ENCODE measurements at places on chromosomes 5 and 9.

- DNase-seq: no peak
Observed at GRCh38 chr9:92395617-92396016, 8.8 kb downstream of the OGN start.

DNA sequence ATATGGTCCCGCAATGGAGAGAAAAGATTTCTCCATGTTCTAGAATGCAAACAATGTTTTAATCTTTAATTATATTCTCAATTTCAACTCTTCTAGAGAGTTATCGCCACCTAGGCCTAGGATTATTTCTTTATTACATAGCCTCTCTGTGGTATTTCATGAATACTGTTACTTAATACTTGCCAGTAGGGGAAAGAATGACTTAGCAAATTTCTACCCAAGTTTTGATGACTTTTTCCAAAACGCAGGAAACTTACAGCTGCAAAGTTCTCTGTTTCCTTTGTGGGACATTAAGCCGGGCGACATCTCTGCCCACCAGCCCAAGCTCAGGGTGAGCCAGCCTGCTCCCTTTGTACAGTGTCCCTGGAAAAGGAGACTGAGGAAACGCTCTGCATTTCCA lies 73.8 kb downstream of the MED27 start:
- no peak for DNase-seq

DNA sequence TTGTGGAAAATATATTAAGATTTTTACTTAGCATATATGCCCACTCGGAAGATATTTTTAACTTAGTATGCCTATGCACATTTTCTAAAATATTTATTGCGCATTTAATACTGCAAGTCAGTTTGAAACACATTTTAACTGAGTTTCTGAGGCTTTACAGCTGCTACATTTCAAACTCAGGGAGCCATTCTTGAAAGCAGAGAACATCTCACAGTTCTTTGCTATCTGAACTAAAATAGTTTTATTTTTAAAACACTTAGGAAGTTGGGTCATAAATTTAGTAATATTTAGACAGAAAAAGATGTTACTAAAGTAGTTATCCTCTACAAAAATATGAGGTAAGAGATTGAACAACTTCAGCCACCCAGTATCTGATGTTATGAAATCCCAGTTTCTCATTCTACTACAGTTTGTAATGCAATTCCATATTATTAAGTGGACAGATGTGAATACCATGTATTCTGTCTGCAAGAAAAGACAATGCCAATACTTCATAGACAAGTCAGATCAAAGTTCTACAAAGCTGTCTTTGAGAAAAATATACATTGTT lies 409.9 kb upstream of the EDIL3 start:
- no peak for DNase-seq

GRCh38 chr5:106587-106986 lies 14.6 kb downstream of the PLEKHG4B start:
- DNase-seq: no peak

GRCh38 chr5:149127394-149127955 lies 13.8 kb upstream of the ABLIM3 start:
- no peak for DNase-seq

DNA sequence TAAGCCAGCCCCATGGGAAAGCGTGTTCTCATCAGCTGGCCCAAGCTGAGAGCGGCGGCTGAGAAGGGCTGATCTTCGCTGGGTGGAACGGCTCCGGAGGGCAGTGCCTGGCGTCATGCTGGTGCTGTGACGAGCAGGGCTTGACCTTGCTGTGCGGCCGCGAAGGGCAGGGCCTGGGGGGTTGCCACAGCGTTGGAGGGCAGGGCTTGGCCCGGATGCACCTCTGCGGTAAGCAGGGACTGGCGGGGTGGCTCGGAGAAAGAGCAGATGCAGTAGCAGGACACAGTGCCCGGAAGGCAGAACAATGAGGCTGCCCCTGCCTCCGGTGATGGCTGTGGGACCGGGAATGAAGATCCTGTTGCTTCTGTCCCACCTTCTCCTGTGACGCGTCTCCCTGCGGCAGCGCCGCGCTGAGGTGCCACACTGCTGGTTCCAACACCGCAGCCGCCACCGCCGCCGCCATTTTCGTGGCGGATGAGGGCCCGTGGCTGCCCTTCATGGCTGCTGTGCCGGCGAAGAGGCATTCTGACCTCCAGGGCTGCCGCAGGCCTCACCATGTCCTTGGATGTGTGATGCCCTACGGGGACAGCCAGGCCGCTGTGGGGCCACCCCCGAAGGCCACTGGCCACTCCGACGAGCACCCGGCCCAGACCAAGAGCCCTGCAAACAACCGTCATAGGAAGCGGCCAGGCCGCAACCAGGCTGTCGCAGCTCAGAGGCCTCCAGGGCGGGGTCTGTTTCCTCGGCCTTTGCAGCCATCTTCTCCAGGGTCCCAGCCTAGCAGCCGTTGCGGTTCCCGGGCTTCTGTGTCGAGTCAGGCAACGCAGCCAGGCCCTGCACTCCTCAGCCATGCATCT lies 890.5 kb upstream of the CTNND2 start:
- DNase-seq: no peak

DNA sequence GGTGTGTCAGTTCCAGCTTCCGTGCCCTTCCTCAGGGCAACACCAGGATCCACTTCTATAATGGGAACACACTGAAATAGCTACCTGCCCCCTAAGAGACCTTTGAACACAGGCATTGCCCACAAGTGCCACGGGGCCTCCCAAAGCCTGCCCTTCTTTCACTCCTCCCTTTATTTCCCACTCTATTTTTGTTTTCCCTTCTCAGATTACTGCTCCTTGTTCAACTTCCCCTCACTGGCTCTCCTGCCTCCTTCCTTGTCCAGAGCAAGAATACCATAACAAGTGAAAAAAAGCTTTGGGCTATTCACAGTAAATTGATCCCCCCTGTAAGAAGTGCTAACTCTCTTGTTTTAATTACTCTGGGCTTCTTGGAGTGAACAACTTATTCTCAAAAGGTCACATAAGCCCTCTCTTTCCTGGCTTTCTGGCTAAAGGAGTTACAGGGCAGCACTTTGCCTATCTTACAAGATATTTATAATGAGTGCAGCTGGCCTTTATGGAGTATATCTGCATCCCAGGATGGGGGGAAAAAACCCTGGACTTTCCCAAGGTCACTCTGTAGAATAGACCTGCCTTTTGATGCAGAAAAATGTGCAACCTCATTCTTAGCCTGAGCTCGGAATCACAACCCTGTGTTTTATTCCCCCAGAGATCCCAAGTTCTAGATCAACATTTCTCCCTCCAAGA lies 11.3 kb downstream of the CTXN3 start:
- DNase-seq: no peak

DNA sequence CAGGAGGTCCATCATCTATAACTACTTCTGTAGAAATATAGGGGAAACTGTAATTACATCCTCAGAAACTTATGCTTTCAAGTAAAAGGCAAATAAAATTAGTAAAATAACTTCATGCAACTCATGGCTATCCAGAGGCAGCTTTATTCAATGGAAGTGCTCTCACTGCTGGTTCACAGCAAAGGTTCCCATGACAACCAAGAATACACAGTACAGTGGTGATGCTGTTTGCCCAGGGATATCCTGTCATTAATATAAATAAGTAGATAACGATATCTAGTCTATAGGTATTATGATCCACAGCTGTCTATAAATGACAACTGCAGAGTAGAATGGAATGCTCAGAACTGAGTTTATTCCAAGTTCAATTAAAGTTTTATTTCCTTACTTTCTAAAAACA lies 390.3 kb downstream of the PDE4D start:
- no peak for DNase-seq

DNA sequence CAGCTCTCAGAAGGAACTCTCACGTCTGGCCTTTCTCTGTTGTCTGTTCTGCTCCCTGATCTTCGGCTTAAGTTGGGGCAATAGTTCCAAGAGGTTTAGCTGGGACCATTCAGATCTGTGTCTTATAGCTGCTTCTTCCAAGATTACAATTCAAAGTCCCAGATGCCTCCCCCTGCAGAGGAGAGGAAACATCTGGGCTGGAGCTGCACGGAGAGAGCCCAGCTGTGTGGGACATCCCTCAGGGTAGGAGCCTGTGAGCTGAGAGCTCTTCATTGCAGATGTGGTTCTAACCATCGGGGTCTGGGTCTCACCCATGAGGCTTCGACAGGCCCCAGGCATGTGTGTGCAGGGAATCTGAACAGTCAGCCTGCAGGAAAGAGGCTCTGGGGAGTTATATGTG lies 9.0 kb upstream of the PHF19 start:
- DNase-seq: no peak
